ENCODE measurements at places on chromosomes 3 and 15. TPM values are rescaled to one million over a fixed set of nuclear protein-coding genes. Genes with fewer than 3 reads are reported as not detected.

Gene CIP2A
- 28.8 TPM for polyA plus RNA-seq

Gene C3orf70
- not detected for polyA plus RNA-seq

Gene CELF6
- polyA plus RNA-seq: 0.06 TPM

Gene C3orf85
- not detected for polyA plus RNA-seq

GRCh38 chr3:186342197-186342596 is 19.8 kb downstream of the DGKG start:
- H3K4me3 ChIP-seq: no peak overlapping the region
- H3K36me3 ChIP-seq: no peaks in the 10 kb centered on the region
- H3K4me1 ChIP-seq: peaks cover 7% of the 10 kb centered on the region
- no peak overlapping the region for H3K27ac ChIP-seq
- no peaks in the 10 kb centered on the region for H3K27me3 ChIP-seq

GRCh38 chr3:12924437-12924836 is 83.1 kb upstream of the RPL32 start:
- H3K4me3 ChIP-seq: no peak overlapping the region
- no peak for DNase-seq
- no peaks in the 10 kb centered on the region for H3K27me3 ChIP-seq
- peaks cover 13% of the 10 kb centered on the region for H3K36me3 ChIP-seq
- no peak overlapping the region for H3K27ac ChIP-seq
- H3K4me1 ChIP-seq: no peaks in the 10 kb centered on the region

- H3K27ac ChIP-seq: no peak overlapping the region
- no peaks in the 10 kb centered on the region for H3K4me1 ChIP-seq
- DNase-seq: peak; percentile 5
- H3K36me3 ChIP-seq: no peaks in the 10 kb centered on the region
- no peaks in the 10 kb centered on the region for H3K27me3 ChIP-seq
Measured at GRCh38 chr3:45760878-45761711, 35.2 kb downstream of the SLC6A20 start.

DNA sequence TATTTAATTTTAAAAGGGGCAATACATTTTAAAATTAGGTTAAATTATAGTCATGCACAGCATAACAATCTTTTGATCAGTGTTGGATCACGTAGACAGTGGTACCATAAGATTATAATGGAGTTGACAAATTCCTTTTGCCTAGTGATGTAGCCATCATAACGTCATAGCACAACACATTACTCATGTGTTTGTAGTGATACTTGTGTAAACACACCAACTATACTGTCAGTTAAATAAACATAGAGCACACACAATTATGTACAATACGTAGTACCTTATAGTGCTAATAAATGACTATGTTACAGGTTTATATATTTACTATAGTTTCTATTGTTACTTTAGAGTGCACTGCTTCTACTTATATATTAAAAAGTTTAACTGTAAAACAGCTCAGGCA is 31.2 kb downstream of the FOXB1 start:
- no peak overlapping the region for H3K4me3 ChIP-seq
- peaks cover 3% of the 10 kb centered on the region for H3K27me3 ChIP-seq
- no peak overlapping the region for H3K27ac ChIP-seq

DNA sequence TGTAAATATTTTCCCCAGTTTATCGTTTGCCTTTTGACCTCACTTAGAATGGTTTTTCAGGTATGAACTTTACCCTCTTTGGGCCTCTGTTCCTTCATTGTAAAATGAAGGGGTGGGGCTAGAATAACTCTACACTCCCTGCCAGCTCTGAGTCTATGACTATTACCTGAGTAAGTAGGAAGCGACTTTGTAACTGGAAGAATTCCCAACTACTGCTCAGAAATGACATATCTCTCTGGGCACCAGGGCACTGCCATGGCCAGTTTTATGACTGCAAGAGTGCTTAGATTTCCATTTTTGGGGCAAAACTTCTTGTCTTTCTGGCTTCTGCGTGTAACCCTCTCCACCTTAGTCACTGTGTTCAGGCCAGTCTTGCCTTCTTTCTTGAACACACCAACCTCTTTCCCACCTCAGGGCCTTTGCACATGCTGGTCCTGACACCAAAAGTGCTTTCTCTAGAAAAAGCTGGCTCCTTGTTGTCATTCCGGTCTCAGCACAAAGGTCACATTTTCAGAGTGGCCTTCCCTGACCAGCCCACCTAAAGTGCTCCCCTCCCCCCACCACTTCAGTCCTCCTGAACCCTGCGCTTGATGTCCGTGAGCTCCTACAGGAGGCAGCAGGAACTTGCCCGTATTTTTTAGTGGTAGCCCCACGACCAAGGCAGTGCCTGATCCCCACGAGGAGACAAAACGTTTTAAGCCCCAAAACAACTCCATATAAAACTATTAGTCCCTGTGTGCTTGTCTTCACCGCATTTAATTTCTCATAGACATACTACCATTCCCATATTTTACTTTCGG is 25.6 kb downstream of the CDCP1 start:
- DNase-seq: no peak
- no peak overlapping the region for H3K4me3 ChIP-seq
- no peak overlapping the region for H3K27ac ChIP-seq

- H3K27ac ChIP-seq: no peak overlapping the region
- no peaks in the 10 kb centered on the region for H3K4me1 ChIP-seq
- no peak overlapping the region for H3K4me3 ChIP-seq
- no peaks in the 10 kb centered on the region for H3K36me3 ChIP-seq
Measured at GRCh38 chr15:78536134-78536533, 4.1 kb upstream of the PSMA4 start.

- H3K36me3 ChIP-seq: no peaks in the 10 kb centered on the region
- no peak for DNase-seq
- no peak overlapping the region for H3K27ac ChIP-seq
- H3K27me3 ChIP-seq: no peaks in the 10 kb centered on the region
- no peaks in the 10 kb centered on the region for H3K4me1 ChIP-seq
Measured at GRCh38 chr3:69560116-69560515, 174.2 kb upstream of the FRMD4B start.
